ENCODE measurements at places on chromosomes 7 and 10.

DNA sequence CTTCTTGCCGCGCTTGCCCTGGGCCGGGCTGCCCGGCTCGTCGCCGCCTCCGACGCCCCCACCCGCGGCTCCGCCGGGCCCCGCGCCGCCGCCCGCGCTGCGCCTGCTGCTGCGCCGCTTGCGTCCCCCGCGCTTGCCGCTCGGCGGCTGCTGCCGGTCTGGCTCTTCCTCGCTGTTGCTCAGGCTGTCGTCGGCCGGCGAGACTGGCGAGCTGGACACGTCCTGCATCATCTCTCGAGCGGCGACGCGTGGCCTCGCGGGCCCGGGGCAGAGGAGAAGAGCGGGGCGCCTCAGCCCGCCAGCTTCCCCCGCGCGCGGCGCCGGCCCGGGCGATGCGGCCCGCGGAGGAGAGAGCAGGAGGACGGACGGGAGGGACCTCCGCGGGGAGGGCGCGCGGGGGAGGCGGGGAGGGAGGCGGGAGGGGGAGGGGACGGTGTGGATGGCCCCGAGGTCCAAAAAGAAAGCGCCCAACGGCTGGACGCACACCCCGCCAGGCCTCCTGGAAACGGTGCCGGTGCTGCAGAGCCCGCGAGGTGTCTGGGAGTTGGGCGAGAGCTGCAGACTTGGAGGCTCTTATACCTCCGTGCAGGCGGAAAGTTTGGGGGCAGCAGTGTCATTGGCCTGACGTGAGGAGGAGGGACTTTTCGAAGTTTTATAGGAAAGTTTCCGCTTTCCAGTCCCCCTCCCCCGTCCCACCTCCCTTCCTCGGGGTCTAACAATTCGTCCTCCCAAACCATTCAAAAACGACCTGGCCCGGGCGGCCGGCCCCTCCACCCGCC is at the start of gene TWIST1:
Gene TWIST1, minus strand, starts transcription at position 546 of the 779 bp plus-strand sequence. Its CDS starts 315 bp downstream, at position 231.
- no peak for DNase-seq

DNA sequence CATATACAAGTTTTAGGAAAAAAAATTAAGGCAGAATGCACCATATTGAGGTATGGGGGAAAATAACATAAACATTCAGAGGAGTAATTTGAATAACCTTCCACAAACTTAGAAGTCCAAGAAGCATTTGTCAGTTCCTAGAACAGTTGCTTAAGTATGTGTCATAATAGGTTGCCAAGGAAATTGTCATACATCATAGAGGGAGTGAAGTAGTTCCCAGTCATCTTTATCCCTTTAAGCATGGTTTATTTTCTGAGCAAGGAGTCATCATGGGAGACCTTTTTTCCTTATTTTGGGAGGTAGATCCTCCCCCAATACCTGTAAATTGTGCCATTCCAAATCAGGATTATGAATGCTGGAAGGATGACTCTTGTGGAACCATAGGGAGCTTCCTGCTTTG is at the start of gene SSMEM1:
Gene SSMEM1, plus strand, starts transcription at position 219 of the 400 bp plus-strand sequence. Its CDS starts 51 bp downstream, at position 270.
- DNase-seq = no peak

DNA sequence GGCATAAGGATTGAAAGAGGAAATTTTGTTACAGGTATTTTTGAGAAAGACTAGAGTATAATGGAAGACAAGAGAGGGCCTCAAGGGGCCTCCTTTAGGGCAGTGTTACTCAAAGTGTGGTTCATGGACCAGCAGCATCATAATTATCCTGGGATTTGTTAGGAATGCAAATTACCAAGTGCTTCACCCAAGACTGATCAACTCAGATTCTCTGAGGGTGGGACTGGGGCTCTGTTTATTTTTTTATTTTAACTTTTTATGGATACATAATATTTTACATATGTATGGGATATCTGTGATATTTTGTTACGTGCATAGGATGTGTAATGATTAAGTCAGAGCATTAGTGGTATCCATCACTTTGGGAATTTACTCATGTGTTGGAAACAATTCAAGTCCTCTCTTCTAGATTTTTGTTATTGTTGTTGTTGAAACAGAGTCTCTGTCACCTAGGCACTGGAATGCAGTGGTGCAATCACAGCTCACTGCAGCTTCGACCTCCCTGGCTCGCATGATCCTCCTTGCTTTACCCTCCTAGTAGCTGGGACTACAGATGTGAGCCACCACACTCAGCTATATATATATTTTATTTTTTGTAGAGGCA is 2.2 kb upstream of the KCTD7 start:
- DNase-seq = no peak

GRCh38 chr10:33335801-33336581 is 1.5 kb upstream of the NRP1 start:
- DNase-seq = no peak

DNA sequence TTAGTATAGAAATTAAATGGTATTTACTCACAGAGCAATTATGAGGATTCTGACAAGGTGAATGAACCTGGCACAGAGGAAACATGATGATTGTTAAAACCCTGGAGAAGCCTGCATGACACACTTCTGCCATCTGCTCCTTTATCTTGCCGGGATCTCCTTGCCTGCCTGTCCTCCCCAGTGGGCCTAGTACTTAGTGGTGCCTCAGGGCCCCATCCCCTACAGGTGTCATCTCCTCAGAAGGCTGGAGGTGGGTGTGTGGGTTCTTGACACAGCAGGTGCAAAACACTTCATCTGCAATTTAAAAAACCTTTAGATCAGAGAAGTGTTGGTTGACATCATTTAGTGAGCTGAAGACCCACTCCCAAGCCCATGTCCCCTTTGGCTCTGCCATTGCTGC is 261.2 kb downstream of the ADRA2A start:
- DNase-seq = no peak

DNA sequence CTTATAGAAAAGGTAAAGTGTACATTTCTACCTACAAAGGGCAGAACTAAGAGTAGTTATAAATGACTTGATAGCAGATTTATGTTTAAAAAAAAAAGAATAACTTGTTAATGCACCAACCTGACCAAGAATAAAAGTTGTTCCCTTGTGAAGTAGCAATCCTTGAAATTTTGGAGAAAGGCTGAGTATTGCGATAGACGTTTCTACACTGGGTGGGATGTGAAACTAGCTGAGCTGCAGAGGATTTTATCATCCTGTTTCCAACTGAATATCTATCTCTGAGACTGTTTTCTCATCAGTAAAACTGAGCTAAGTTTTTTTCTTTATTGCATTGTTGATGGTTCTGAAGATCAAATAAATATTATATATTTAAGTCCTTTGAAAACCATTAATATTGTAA is 14.6 kb downstream of the MDFIC start:
- DNase-seq = no peak

GRCh38 chr7:41122256-41122987 is 580.5 kb downstream of the INHBA start:
- no peak for DNase-seq

DNA sequence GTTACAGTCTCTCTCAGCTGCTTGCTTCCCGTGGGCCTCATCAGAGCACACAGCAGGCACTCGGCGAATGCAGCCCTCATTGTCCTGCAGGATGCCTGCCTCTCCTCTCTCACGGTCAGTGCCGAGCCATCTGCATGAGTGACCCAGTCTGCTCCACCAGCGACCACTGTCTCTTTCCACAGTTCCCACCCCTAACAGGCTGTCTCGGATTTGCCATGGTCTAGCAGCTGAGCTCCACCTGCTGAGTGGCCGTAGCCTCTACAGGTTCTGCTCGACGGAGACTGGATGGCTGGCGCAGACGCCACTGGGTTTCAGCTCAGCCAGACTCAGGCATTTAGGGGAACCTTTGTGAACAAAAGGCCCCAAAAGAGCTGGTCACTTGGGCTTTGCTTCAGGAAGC is 209.4 kb upstream of the FOXK1 start:
- DNase-seq = no peak

DNA sequence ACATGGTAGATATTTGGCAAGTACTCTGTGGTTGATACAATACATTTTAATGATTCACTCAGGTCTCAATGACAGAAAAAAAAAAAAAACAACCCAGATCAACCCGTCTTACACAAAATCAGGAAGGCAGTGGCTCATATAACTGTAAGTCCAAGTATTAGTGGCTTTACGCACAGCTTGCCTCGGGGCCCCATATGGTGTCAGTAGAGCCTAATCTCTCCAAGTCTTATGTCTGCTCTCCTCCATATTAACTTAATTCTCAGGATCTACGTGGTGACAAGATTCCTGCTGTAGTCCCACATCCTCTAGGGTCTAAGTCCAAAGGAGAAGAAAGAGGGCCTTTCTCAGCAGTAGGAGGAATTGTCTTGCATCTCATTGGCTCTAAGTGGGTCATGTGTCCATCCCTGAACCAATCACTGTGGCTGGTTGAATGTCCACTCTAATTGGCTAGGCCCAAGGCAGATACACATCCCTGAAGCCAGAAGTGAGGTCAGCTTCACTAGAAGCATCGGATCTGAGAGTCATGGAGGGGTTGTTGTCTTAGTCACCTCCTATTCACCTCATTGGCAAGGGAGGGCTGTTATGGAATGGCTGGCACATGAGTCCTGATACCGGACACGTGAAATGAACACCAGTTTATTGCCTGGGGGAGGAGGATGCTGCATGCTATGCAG is 20.5 kb upstream of the PLPP4 start:
- no peak for DNase-seq

- DNase-seq = no peak
These were observed 47.0 kb upstream of the TMEM140 start for GRCh38 chr7:135100856-135101255.

Data from activated T-helper 2 cell treated with anti-CD3 and anti-CD28 coated beads, Interferon-gamma antibody, Interleukin-2, Interleukin-4, amounts not matched to agents 10 μg/mL and 5 μg/mL and 100 μg/mL, durations not matched to agents 14 hours and 24 hours and 36 hours (primary cell).